ENCODE measurements at places on chromosomes 3 and 15.

- peak; percentile 77 for DNase-seq
Measured at GRCh38 chr15:73240866-73241499, 127.8 kb downstream of the HCN4 start.

DNA sequence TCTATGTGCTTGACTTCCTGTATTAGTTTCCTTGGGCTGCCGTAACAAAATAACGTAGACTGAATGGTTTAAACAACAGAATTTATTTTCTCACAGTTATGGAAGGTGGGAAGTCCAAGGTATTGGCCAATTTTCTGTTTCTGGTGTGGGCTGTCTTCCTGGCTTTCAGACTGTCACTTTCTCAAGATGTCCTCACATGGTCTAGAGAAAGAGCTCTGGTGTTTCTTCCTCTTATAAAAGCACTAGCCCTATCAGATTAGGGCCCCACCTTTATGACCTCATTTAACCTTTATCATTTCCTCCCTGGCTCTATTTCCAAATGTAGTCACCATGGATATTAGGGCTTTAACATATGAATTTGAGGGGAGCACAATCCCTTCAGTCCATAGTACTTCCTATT lies 54.6 kb downstream of the SPRED1 start:
- DNase-seq: peak; percentile 85

DNA sequence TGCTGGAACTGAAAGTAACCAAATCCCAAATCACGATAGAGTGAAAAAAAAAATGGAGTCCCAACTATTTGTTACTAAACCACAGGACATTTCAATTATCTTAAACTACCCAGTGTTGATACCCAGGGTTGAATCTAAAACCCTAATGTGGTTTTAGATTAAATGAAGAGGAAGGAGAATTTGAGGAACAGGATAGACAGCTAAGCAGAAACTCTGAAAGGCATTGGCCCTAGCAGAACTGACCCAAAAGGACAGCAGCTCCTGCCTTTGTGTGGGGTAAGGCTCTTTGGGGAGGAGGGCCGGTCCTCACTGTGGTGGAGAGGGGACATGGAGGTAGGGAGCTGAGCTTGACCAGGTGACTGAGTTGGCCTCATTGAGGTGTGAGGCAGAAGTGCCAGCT lies 30.7 kb upstream of the SNRK start:
- DNase-seq: peak; percentile 8

DNA sequence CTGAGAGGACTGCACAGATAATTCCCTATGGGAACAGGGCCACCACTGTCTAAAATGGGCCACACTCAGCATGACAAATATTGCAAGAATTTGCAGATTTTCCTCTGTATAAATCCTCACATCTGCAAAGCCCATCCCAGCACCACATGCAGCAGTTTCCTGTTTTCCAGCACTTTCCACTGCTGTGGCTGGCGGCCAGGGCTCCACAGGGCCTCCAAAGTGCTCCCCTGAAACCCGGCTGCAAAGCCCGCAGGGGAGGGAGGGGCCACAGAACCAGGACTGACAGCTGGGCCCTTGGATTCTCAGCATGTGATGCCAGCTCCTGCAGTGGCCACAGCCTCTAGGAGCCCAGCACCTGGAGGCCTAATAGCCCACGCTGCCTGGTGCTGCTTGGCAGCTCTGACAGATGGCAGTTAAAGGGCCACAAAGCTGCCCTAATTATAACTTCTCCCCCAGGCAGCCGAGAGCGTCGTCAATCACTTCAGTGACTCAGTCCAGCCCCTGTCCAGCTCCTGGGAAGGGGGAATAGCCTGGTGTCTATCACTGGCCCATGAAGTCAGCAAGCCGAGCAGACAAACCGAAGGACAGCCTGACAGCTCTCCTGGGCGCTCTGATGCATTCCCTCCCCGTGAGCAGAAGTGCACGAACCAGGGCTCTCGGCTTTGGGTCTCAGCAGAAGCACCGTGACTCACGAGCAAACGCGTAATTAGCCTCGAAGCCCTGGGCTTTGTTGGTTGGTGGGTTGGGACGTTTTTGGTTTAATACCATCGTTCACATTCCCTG lies 4.7 kb downstream of the LRRC15 start:
- DNase-seq: no peak

DNA sequence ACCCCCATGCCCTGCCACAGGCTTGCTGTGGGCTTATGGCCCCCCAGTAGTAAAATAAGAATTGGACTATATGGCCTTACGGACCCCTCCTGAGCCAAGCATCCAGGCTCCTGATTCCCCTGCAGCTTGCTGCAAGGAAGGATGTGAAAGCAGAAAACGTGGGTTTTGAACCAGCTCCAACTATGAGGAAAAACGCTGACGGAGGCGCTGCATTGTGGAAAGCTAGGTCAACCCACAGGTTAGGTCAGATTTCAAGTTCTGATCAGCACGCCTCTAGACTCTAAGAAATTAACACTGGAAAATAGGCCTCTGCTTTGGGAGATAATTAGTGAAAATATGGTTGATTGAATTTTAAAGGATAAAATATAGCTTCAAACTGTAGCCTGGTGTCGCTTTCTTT lies 195.4 kb upstream of the HES1 start:
- DNase-seq: no peak

DNA sequence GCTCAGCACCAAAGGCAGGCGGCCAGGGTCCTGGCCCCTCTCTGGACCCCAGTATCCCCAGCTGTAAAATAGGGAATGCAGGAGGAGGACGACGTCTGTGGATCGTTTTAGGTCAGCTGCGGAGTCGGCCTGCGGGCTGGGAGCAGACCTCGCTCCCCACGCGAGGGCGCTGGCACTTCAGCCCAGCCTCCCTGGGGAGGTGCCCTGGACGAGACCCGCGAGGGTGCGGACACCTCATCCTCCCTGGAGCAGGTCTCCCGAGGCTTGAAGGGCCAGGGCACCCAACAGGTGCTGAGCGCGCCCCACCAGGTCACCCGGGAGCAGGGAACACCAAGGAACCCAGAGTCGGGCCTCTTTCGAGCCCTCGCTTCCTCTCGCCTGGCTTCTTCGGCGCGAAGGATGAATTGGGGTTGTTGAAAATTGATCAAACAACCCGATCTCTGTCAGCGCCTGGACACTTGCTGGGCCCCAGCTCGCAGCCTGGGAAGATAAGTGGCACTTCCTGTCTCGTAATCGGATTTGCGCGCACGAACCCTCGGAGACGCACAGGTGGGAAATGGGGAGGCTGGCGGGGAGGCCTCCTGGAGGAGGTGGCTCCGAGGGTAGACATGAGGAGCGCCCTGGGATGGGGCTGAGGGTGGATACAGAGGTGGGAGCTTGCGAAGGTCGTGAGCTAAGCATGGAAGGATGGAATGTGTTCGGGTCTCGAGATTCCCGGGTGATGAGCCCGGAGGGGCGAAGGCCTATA lies 588 bp upstream of the VIPR1 start:
- DNase-seq: peak; percentile 74

GRCh38 chr3:116671151-116671550 lies 38.4 kb upstream of the TUSC7 start:
- no peak for DNase-seq

GRCh38 chr15:92663250-92663951 lies 7.8 kb upstream of the FAM174B start:
- no peak for DNase-seq

DNA sequence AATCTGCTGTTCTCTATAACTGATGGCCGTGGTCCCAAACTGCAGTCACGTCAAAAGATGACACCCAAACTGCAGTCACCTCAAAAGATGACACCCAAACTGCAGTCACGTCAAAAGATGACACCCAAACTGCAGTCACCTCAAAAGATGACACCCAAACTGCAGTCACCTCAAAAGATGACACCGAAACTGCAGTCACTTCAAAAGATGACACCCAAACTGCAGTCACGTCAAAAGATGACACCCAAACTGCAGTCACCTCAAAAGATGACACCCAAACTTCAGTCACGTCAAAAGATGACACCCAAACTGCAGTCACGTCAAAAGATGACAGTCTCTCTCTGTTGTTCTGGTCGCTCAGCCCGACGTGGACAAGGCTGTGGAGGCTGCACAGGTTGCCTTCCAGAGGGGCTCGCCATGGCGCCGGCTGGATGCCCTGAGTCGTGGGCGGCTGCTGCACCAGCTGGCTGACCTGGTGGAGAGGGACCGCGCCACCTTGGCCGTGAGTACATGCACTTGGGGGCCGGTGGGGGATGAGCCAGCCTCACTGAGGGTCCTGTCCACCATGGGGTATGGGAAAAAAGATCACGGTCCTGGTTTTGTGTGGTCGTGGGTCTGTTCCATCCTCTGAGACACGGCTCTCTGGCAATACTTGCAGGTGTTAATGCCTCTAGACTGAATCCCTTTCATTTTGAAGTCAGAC lies 7.7 kb downstream of the ALDH1A3 start:
- no peak for DNase-seq

DNA sequence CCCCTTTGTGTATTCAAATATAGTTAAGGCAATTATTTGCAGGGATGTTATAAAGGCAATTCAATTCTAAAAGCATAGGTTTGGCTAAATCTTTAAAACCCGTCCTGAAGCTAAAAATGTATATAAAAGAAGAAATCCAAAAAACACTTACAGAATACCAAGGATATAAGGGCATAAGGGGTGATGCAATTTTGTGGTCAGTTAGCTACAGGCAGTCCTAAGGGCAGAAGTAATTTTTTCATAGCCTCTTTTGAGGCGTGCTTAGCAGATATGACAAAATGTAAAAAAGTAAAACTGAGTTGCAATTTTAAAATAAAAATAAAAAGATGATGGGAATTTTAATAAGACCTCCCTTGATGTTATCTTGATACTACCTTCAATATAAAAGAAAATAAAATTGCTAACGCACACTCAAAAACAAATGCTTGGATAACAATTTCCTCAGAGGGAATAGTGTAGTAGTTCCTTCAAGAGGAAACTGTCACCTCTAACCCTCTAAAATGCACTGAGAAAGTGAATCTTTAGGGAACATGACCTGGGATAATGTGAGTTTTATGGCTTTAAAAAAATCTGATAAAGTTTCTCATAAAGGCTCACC lies 104.2 kb downstream of the MYH15 start:
- peak; percentile 44 for DNase-seq
